Left forelimb (tissue), 1 donor: ENCODE measurements at places on chromosomes 2 and 18.

DNA sequence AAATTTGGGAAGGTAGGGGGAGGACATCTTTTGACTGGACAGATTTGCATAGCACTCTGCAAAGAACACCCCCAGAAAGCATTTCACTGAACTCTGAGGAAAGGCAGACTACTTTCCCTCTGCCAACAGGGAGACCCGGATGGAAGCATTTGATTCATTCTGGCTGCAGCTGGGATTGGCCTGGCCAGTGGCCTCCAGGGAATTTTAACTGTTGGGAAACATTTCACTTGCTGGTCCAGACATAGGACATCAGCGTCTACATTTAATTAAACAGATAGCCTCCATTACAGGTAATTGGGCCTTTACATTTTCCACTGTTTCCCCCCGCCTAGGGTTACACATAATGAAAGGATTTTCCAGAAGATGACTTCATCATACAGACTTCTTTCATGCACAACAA lies 92.8 kb downstream of the MARCHF4 start:
- DNase-seq, result no peak

GRCh38 chr2:135963841-135964240 lies 21.6 kb downstream of the DARS1 start:
- no peak for DNase-seq

DNA sequence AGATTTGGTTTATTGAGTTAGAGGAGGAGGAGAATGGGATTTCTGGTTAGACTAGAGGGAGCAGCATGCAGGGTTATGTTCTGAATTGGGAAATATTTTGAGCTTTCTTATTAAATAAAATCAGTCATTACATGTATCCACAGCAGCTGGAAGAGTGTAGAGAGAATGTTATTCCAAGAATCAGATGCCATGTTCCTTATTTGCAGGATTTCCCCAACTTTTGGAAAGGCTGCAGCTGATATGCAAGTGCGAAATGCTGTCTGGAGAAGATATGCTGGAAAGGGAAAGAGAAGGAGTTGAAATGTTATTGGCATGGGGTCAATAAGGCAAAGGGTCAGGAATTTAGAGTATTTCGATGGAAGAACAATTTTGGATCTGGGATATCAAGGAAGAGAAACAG lies 255.8 kb downstream of the MTX2 start:
- no peak for DNase-seq

DNA sequence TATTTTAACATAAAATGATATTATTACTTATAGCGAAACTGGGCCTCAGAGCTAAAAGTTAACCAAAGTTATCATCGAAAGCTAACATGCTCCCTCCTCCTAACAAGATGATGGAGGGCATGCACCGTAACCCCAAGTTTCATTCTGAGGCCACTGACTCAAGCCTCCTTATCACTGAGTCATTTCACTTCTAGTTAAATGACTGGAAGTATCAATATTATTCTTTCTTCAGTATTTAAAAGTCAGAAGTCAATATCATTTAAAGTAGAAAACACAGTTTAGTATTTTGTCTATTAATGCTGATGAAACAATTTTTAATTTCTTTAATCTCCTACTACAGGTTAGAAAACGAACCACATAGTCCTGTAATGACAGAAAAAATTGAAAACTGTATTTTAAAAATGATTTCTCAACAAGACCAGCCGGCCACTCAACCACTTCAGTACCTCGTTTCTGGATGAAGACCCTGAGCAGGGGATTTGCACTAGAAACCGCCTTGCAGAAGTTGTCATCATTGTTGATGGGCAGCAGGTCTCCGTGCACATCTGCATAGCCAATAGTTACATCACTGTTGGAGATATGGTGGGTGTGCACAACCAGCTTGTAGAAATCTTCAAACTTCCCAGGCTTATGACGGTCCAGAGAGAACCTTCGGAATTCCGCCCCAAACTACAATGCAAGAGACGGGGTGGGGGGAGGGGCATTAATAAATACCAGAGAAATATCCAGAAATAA lies 44.9 kb downstream of the PARD6G start:
- DNase-seq, result no peak

- DNase-seq, result no peak
These were observed 269.8 kb downstream of the TMX3 start for GRCh38 chr18:68445136-68445535.

GRCh38 chr18:30730915-30731314 lies 311.6 kb downstream of the DSC3 start:
- no peak for DNase-seq

DNA sequence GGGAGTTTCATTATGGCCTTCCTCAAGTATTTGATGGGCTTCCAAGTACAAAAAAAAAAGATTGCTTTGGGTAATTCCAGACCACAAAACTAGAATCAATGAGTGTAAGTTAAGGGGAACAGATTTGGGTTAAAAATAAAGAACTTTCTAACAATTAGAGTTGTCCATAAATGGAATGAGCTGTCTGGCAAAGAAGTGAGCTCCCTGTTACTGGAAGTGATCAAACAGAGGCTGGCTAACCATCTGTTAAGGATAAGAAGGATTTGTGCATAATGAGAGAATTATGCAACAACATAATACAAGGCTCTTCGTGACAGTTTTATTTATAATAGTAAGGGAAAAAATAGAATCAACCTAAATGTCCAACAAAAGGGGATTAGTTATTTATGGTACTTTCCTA lies 44.6 kb upstream of the ACVR1 start:
- no peak for DNase-seq

DNA sequence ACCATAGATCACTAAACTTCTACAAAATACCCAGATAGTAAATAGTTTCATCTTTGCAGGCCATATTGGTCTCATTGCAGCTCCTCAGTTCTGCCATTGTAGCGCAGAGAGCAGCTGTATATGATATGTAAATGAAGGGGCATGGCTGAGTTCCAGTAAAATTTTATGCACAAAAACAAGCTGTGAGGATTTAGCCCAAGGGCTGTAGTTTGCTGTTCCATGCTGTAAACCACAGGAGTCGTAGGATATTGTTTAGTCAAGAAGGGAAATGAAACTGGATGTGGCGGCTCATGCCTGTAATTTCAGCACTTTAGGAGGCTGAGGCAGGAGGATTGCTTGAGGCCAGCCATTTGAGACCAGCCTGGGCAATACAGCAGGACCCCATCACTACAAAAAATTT lies 83.0 kb downstream of the MGAT5 start:
- DNase-seq, result no peak

- DNase-seq, result no peak
These were observed 22.7 kb downstream of the BCL11A start for GRCh38 chr2:60530660-60531281.

GRCh38 chr2:107197594-107198294 lies 311.8 kb upstream of the ST6GAL2 start:
- no peak for DNase-seq

DNA sequence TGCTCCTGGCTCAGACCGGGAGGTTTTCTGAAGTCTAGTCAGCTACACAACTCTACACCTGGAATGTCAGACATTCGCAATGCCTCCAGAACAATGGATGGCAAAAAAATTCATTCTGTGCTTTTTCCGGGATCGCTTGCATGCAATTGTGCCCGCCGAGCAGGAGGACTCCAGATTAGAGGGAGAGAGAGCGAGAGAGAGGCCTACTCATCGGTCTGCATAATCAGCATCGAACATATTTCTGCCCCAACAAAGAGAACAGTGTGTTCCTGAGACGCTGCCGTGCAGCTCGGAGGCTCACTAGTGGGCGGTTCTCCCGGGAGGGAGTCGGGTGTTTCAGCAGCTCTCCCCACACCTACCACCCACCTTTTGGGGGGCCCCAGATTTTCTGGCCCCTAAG lies 117.1 kb downstream of the KLHL29 start:
- no peak for DNase-seq

GRCh38 chr2:198143156-198143555 lies 338.8 kb downstream of the PLCL1 start:
- no peak for DNase-seq

GRCh38 chr2:50309503-50309902 lies 722.4 kb downstream of the NRXN1 start:
- no peak for DNase-seq

DNA sequence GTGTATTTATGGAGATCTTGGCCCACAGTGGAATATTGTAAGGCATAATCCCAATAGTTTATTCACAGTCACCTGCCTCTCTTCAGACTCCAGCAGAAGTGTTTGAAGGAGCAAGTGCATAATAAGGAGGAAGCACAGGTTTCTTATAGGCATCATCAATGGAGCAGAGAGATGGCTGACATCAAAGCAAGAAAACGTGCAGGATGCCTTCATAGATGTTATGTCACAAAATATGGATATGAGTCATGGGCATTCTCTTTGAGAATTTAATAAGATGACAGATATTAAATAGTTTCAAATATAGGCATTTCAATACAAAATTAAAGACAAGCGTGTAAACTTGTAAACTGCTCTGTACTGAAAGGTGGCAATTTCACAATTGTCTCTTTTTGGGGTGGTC lies 4.0 kb upstream of the RND3 start:
- no peak for DNase-seq

DNA sequence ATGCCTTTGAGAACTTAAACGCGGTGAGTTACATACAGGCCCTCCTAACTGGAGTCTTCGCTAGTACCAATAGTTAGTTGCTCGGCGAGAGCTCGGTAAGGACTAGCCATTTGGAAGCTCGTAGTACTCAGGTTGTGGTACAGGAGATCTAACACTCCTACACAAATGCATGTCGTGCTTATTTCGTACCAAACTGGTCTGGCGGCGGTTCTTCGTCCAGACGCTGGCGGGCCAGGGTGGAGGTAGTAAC lies 346 bp upstream of the VRK2 start:
- no peak for DNase-seq

DNA sequence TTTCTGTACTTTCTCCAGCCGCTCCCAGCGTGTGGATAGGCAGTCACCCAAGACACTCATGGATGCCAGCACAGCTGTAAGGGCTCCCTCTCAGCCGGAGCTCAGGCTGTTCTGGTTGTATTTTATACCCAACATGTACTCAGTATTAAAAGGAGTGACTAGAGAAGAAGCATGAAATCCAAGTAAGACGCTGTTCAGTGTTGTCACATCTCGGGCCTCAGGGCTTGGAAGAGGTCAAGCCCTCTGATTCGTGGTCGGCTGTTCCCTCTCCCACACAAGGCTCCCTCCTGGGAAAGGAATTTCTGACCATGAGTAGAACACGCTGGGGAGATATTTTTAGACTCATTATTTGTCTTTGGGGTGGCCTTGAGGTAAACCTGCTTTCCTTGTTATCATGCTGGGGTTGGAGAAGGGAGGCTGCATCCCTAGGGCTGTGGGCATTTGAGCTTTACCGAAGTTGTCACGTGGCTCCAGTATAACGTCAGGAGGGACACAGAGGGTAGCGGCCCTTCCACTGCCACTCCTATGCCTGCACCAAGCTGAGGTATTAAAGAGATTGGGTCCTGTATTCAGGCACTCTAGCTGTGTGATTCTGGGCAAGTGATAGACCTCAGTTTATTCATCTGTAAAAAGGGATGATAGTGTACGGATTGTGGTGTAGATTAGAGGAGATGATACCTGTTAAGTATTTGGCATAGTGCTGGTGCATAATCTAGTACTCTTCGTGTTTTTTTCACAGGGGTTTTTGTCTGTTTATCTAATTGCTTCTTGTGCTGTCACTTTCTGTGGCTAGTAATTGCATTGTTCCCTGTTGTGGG lies 34.1 kb downstream of the HK2 start:
- no peak for DNase-seq

GRCh38 chr2:23480957-23481797 lies 96.2 kb downstream of the KLHL29 start:
- no peak for DNase-seq

GRCh38 chr2:219772103-219772635 lies 144.7 kb downstream of the SLC4A3 start:
- DNase-seq, result no peak

DNA sequence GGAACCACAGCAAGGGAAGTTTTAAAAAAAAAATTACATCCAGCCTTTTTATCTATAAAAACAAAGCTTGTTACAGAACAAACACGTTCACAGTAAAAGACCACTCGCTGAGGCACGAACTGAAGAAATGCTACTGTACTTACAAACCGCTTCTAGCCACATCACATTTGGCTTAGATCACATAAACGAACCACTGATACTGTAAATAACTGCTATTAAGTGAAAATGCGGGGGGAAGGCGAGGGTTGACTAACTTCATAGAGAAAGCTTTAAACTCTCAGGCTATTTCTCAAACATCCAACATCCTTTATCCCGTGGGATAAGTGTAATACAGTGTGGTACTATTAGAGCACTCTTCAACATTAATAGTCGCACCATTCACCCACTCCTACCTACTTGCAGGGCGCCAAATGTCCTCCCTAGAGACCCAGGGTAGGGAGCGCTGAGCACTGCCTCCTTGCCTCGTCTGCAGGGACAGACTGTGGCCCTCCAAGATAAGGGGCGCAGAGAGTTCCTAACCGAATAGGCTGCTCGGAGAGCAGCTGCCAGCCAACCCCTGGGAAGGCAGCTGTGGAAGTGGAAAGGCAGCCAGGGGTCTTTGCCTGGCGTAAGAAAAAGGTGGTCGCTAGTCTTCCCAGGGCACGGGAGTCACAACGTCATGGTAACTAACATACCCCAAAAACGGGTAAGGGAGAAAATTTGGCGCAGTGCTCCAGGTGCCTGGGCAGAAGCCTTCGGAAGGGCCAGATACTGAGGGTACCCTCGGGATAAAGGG lies 854 bp downstream of the GPR155 start:
- DNase-seq, result peak; percentile 67

GRCh38 chr2:95052307-95052706 lies 26.8 kb downstream of the MAL start:
- DNase-seq, result no peak

DNA sequence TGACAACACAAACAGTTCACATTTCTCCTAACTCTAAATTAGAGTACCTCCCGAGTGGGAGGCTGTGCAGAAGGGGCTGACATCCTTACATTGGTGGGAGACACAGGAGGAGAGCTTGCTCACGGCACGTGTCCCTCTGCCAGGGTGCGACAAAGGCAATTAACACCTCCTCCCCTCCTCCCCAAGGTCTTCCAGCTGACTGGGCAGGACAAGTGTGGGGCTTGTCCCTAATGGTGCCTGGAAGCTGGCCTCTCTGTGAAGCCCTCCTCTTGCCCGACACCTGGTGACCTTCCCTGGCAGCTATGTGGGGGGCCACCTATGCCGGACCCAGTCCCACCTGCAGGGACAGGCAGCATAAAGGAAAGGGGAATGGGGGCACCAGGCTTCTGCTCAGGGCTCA lies 57.0 kb downstream of the FAM168B start:
- no peak for DNase-seq

- DNase-seq, result no peak
These were observed 17.9 kb upstream of the ARHGAP25 start for GRCh38 chr2:68716604-68717304.

DNA sequence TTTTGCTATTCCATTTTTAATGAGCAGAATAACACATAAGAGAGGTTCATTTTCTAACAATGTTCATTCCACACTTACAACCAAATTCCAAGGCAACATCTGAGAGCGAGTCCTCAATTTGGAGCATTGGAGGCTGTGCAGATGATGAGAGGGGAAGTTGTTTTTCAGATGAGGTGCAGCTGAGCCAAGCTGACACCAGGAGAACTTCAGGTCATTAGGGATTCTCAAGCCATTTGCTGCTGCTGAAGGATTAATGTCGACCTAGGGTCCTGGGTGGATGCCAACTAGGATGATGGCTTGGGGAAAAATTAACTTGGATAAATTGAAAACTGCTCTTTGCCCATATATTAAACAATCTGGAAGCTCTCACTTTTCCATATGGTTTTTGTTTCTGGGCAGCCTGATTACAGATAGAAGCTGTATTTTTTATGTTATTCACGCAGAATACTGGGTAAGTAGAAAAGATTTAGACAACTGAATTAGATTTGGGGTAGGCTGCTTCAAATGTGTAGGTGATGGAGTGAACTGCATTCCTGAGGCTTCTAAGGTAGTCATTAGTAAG lies 206.4 kb upstream of the SLC39A10 start:
- no peak for DNase-seq
